ENCODE measurements at places on chromosomes 3 and 15.
A peak's percentile ranks its signal among the peaks of the same experiment; 100 is the strongest.

GRCh38 chr3:186361246-186361761 lies 730 bp downstream of the DGKG start:
- no peak for DNase-seq

GRCh38 chr15:101724675-101725005 lies 367 bp upstream of the TARS3 start:
- no peak for DNase-seq

- DNase-seq = no peak
These were observed 52.8 kb upstream of the TBC1D5 start for GRCh38 chr3:17795280-17795679.

- DNase-seq = no peak
These were observed 882 bp downstream of the GXYLT2 start for GRCh38 chr3:72888546-72889309.

DNA sequence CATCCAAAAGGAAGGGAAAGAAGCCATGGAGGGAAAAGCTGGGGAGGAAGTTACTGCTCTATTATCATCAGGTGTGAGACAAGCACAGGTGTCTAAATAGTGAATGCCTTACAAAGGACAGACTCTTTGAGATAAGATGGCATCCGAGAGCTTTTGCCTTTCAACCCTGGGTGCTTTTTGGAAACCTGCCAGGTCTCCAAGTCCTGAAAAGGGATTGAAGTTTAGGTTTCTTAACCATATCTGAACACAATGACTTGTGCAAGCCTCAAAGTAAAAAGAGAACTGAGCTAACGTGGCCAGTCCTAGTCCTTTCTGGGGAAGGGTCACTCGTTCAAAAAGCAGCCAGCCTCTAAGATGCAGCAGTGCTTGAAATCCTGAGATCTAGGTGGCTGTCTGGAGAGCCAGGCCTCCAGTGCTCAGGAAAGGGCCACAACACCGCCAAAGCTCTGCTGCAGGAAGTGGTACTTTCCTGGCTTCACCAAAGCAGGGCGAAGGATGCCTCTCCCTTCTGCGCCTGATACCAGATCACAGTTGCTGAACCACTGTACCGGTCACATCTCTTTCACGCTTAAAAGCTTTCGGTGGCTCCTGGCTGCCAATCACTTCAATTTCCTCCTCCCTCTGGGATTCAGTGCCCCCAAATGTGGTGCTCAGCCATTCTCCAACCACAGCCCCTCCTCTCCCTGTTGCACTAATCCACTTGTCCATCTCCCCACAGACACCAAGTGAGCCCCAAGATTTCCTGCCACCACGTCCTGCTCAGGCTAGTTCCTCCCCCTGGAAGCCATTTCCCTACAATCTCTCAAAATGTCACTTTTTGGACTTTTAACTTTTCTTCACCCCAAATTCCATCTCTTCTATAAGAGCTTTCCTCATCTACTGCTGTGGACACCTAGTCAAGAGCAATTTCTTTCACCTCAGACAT lies 104.1 kb upstream of the LPP start:
- no peak for DNase-seq

GRCh38 chr15:34861214-34861613 lies 65.9 kb upstream of the ACTC1 start:
- DNase-seq = no peak

DNA sequence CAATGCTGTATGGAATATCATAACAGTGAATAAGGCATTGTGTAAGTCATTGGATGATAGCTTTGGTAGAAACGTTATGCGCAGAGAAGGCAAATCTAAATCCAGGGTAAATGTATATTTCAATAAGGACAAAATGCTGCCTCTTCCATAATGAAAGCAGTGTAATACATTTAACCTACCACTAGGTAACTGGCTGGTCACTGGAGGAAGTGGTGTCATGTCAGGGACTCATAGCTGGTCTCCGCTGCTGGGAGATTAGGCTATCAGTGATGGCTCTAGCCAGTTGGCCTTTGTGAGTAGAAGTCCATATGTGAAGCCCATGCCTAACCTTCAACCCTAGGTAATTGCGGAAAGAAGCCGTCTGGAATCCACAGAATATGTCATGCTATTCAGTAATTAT lies 140.9 kb downstream of the NLGN1 start:
- DNase-seq = no peak

- no peak for DNase-seq
These were observed 114.0 kb upstream of the PLCL2 start for GRCh38 chr3:16770792-16771191.

GRCh38 chr3:30073622-30074021 lies 532.8 kb upstream of the TGFBR2 start:
- no peak for DNase-seq

DNA sequence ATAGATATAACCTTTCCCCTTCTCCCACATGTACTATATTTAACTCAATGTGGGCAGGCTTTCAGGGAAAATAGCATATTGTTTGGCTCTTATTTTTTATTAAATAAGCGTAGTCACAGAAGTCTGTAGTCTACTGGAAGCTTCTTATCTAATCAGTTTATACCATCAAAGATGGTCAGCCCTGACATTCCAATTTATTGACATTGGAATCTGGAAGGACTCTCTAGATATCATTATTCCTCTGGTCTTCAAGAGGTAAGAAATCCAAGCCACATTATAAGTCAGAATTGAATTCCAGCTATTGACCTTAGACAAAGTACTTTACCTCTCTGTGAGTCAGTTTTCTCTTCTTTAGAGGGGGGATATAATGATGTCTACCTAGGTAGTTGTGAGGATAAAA lies 38.5 kb upstream of the SCAANT1 start:
- DNase-seq = no peak

GRCh38 chr3:149252272-149252671 lies 30.6 kb upstream of the CP start:
- DNase-seq = no peak

DNA sequence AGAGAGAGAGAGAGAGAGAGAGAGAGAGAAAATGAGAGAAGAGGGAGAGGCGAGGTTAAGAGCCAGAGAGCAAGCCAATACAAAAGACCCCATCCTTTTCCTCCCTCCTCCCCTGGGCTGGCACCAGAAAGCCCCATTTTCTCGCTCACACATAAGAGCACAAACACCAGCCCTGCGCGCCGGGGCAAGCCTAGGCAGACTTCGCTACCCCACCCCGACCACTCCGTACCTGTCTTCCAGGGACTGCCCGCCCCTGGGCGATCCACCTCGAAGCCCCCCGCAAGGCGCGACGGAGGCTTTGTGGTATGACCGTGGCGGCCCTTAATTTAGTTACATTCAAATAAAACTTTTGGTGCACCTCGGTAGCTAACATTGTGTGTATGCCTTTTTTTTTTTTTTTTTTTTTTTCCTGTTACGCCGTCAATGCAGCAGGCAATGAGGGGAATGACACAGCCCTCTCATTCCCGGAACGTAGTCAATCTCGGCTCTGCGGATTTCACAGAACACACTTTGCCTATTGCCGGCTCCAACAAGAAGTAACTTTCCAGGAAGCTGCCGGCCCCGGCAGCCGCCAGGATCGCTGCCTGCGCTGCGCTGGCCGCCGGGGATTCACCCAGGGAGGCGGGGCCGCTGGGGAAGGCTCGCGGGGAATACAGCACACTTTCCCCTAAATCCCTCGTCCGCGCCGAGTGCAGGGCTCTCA lies 7.7 kb downstream of the BCL6 start:
- peak; percentile 44 for DNase-seq

DNA sequence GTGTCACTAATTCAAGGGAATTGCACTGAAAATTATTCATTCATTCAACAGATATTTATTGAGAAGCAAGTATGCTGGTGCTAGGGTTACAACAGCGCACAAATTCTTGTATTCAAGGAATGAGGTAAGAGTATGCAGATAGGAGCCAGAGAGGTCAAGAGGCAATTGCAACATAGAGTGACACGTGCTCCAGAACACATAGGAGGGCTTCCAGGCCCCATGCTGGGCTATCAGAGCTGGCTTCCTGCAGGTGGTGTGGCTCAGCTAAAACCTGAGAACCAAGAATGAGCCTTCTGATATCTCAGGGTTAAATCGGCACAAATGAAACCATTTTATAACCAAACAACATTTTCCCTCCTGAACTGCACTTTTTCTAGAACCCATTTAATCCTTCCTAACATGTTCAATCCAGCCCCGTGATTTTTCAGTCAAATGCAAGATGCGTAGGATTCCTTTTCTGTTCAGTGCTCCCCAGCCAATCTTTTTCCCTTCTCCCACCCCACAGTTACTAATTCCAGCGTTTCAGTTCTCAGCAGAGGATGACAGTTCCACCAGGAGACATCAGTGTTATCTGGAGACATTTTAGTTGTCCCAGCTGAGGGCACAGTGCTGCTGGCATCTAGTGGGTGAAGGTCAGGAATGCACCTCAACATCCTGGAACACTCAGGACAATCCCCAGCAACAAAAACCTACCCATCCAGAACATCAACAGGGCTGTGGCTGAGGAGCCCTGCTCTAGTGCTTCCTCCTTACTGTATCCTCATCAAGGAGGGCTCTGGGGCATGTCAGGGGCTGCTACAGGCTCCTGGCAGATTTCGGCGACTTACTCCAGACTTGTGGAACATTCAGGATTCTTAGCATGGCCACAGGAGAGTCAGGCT lies 13.1 kb downstream of the CCR5AS start:
- DNase-seq = peak; percentile 42

GRCh38 chr3:43028001-43028400 lies 48.9 kb downstream of the GASK1A start:
- no peak for DNase-seq

- no peak for DNase-seq
These were observed 60.4 kb upstream of the LMOD3 start for GRCh38 chr3:69182588-69183316.

- DNase-seq = no peak
These were observed 23.0 kb downstream of the KY start for GRCh38 chr3:134627831-134628230.

- no peak for DNase-seq
These were observed 43.0 kb upstream of the TLE3 start for GRCh38 chr15:70140543-70141375.

DNA sequence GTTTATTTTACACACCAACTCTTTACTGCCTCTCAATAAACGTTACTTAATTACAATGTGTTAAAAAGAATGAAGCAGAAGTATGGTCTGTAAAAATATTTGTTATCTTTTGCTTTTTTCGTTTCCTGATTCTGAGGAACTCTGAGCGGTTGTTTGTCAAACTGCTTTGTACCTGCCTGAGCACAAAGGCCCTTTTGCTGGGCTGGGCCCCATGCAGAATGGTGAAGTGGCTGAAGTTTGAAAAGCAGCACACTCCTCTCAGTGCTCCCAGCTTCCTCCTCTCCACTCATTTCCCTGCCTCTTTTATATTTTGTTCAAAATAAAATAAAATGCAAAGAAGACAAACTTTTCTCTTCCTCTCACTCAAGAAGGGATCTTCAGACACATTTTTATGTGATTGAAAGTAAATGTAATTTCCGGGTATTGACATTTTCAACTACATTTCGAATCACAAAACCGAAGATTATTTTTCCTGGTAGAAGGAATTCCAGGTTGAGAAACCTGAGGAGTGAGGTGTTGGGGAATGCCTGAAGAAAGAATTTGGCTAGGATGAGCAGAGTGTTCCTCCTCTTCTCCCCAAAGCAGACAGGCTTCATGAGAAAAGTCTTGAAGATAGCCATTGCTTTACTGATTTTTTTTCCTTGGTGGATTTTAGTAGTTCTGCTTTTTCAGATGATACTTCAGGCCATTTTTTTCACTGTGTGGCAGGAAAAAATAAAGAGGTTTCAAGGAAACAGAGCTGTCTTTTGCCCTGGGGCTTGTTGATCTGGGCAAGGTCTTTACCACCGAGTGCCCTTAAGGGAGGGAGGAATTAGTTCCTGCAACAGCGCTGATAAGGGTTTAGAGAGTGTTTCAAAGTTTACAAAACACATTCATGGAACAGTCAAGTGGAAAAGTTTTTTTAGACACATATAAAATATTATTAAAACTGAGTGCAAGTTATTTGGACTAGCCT lies 229.8 kb downstream of the NFKBIZ start:
- DNase-seq = no peak

- DNase-seq = no peak
These were observed 1.1 kb downstream of the TFDP2 start for GRCh38 chr3:142148044-142148791.

- DNase-seq = no peak
These were observed 48.0 kb downstream of the TYRO3 start for GRCh38 chr15:41606997-41607396.

DNA sequence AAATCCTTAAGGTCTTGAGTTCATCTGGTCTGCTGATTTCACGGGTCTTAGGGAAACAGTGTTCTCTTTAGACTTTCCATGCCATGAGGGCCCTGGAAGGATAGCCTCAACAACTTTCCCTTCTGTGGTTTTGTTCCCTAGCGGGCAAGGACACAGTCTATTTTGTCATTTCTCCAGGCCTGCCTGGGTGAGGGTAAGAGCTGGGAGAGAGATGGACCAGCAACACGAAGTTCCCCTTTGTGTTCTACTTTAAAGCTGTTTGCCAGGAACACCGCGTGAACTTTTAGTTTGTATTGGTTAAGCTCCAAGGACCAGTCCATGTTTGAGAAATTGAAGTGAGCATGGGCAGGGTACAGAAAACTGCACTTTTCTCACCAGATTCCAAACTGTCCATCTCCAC lies 20.9 kb downstream of the ST3GAL6 start:
- DNase-seq = no peak

GRCh38 chr3:71912839-71913495 lies 128.0 kb upstream of the PROK2 start:
- no peak for DNase-seq

DNA sequence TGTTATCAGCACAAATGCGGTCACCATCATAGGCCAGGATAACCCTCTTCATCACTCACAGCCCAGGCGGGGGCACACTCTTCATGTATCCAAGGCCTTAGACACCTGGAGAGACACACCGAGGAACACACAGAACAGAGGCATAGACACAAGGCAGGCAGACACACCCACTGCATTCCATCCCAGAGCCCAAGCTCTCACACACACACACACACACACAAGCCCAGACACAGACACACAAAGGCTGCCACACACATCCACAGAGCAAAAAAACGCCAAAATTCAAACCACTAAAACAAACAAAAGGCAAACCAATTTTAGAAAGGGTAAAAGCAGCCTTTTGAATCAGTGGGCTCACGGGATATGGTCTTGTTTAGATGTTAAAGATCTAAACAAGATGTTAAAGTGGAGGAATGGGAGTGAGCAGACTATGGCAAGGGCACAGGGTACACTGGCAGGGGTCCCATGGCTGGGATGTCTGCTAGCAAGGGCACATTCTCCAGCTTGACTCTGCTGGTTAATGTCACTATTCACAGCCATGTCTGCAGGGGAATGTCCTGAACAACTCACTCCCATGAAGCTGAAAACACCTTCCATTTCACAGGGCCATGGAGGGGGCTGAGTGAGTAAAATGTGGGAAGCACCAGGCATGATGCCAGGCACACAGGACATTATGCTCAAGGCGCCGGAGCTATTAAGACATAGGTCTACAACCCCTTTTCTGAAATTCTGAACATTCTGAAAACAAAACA lies 14.9 kb upstream of the CRABP1 start:
- DNase-seq = no peak

GRCh38 chr15:58489289-58490085 lies 57.7 kb downstream of the LIPC start:
- no peak for DNase-seq

GRCh38 chr3:114847564-114847963 lies 299.5 kb downstream of the ZBTB20 start:
- no peak for DNase-seq

- DNase-seq = no peak
These were observed 134.2 kb downstream of the WNT7A start for GRCh38 chr3:13745636-13746035.

All from head of caudate nucleus (tissue), 42 donors.